ENCODE measurements at places on chromosomes 12 and 14. TPM values are rescaled to one million over a fixed set of nuclear protein-coding genes. Genes with fewer than 3 reads are reported as not detected.
A peak's percentile ranks its signal among the peaks of the same experiment; 100 is the strongest.

GRCh38 chr12:59651229-59651920 lies 55.5 kb downstream of the SLC16A7 start:
- no peaks in the 10 kb centered on the region for H3K27me3 ChIP-seq
- no peaks in the 10 kb centered on the region for H3K36me3 ChIP-seq
- no peak overlapping the region for H3K4me3 ChIP-seq
- DNase-seq, result peak; percentile 18

DNA sequence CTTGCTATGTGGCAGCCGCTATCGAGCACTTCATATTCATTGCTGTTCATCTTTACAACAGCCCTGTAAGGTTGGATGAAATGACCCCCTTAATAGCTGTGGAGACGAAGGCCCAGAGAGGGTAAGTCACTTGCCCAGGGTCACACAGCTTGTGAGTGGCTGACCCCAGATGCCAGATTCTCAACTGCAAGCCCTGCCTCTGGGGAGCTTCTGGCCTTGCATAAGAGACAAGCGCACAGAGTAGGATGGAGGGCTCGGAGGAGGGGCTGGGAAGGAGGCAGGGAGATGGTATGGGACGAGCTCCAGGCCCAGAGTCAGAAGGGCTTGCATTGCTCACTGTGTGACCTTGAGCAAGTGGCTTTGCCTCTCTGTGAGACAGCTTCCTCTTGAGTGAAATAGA lies 27.4 kb upstream of the NCOR2 start:
- H3K36me3 ChIP-seq, result no peaks in the 10 kb centered on the region
- H3K4me3 ChIP-seq, result no peak overlapping the region
- no peak overlapping the region for H3K27ac ChIP-seq
- peaks cover 13% of the 10 kb centered on the region for H3K4me1 ChIP-seq
- no peaks in the 10 kb centered on the region for H3K27me3 ChIP-seq

- no peak overlapping the region for H3K27ac ChIP-seq
- no peak overlapping the region for H3K4me3 ChIP-seq
- no peaks in the 10 kb centered on the region for H3K4me1 ChIP-seq
- H3K27me3 ChIP-seq, result no peaks in the 10 kb centered on the region
Observed at GRCh38 chr12:97647142-97647541, 184.5 kb downstream of the RMST start.

Gene KRT82
- total RNA-seq, result not detected

Gene GRIP1
- under 0.01 TPM for total RNA-seq

DNA sequence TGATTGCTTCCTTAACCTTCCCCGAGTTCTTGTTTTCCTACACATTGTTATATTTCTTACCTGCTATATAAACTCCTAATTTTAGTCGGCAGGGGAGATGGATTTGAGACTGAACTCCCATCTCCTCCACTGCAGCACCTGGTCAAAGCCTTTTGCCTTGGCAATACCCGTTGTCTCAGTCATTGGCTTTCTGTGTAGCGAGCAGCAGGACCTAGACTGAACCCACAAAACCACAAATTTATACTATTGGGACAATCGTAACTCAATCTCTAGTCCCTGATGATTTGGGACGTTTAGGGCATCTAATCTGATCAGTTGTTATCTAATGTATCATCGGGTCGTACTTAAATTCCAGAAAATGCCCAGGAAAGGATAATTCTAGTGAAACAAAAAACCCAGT lies 37.8 kb upstream of the BAZ1A start:
- no peak overlapping the region for H3K27ac ChIP-seq
- H3K27me3 ChIP-seq, result no peaks in the 10 kb centered on the region
- no peak overlapping the region for H3K4me3 ChIP-seq
